ENCODE measurements at places on chromosomes 11 and 22.

DNA sequence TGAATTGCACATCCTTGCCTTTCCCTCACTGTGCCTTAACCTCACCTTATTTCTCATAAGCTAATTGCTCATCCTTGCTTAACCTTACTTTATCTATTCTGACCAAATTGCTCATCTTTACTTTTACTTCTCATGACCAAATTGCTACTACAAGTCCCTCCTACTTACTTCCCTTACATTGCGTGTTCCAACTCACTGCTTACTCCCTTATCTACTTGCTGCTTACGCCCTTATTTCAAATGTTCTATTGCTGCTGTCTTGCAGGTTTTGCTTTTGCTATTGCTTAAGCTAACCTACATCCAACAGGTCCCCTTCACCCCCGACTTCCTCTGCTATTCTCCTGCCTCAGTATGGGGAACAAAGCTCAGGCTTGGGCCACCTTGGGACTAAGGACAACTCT lies 8.0 kb downstream of the OR8B2 start:
- no peak for DNase-seq

DNA sequence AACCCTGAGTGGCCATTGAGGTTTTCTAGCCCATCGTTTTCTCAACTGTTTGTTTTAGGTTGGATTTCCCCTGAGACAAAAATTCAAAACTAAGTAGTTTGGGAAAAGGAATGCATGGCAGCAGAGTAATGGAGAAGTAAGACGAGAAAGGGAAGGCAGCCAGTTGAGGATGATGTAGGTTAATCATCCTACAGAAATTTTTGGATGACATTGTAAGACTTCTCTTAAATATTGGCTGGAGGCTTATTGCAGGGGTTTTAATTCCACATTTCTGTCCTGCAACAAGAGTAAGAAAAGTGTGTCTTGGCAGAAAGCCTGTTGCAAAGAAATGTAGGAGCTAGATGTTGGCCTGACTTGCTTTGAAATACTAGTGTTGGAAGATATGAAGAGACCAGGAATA lies 308.8 kb downstream of the LUZP2 start:
- no peak for DNase-seq

- no peak for DNase-seq
These were observed 13.0 kb upstream of the CKAP5 start for GRCh38 chr11:46858920-46859546.

- peak; percentile 63 for DNase-seq
These were observed 27.1 kb downstream of the ARAP1 start for GRCh38 chr11:72724851-72725723.

GRCh38 chr11:118924591-118925585 lies 838 bp downstream of the BCL9L start:
- peak; percentile 84 for DNase-seq

DNA sequence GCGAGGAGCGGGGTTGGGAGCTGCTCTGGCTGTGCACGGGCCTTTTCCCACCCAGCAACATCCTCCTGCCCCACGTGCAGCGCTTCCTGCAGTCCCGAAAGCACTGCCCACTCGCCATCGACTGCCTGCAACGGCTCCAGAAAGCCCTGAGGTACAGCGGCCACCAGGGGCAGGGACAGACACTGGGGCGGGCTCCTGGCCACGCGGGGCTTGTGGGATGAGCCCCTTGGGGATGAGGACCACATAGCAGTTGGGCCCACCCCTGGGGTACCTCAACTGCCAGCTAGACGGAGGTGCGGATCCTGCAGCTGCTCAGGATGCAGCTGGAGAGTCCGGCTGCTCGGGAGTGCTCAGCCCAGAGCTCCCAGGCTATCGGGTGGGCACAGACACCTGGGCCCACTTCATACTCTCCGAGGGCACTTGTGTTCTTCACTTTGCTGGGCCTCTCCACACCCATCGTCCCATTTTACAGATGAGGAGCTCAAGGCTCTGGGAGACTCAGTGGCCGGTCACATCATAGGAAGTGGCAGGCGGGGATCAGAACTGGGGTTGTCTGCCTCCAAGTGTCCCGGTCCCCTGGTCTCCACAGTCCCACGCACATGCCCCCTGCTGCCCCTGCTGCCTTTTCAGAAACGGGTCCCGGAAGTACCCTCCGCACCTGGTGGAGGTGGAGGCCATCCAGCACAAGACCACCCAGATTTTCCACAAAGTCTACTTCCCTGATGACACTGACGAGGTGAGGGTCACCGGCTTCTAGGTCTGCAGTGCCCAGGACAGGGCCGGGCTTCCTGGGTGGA lies 77.6 kb downstream of the MYO7A start:
- peak; percentile 10 for DNase-seq

DNA sequence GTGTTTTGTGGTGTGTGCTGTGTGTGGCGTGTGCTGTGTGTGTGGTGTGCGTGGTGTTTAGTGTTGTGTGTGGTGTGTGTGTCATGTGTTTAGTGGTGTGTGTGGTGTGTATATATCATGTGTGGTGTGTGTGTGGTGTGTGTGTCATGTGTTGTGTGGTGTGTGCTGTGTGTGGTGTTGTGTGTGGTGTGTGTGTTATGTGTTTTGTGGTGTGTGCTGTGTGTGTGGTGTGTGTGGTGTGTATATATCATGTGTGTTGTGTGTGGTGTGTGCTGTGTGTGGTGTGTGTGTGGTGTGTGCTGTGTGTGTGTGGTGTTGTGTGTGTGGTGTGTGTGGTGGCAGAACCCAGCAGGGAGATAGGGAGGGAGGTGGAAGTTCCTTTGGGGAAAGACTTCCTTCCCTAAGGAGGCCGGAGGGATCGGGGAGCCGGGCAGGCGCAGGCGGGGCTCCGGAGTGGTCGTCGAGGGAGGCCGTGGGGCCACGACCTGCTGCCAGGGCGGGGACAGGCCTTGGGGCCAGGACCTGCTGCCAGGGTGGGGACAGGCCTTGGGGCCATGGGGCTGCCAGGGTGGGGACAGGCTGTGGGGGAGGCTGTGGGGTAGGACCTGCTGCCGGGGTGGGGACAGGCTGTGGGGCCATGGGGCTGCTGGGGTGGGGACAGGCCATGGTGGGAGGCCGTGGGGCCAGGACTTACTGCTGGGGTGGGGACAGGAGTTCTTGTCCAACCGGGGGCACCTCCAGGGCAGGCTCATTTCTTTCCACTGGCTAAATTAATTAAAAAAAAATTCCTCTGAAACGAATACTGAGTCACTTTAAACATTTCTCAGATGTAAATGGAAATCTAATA lies 15.2 kb downstream of the PIM3 start:
- DNase-seq: no peak

DNA sequence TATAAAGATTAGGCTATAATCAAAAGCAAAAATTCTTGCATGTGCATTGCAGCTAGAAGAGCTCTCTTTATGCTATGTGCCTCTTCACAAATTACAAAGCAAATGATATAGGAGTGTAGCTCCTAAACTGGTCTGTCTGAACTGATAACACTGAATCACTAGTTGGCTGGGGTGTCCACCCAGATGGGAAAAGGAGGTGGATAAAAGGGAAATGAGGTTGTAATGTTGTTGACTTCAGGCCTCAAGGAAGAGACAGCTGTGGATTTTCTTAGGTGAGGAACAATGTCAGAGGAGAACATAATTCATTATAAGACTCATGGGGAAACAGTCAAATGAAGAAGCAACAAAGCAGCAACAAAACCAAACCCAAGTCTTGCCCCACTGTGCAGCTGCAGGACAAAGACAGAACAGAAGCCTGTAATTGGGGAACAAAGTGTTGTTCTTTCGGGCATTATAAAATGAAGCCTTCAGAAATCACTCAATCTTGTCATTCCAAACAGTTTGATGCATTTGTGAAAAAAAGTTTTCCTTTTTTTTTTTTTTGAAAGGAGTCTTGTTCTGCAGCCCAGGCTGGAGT lies 130.1 kb upstream of the DDI1 start:
- no peak for DNase-seq

GRCh38 chr11:33633251-33634003 lies 67.2 kb downstream of the C11orf91 start:
- DNase-seq: no peak

DNA sequence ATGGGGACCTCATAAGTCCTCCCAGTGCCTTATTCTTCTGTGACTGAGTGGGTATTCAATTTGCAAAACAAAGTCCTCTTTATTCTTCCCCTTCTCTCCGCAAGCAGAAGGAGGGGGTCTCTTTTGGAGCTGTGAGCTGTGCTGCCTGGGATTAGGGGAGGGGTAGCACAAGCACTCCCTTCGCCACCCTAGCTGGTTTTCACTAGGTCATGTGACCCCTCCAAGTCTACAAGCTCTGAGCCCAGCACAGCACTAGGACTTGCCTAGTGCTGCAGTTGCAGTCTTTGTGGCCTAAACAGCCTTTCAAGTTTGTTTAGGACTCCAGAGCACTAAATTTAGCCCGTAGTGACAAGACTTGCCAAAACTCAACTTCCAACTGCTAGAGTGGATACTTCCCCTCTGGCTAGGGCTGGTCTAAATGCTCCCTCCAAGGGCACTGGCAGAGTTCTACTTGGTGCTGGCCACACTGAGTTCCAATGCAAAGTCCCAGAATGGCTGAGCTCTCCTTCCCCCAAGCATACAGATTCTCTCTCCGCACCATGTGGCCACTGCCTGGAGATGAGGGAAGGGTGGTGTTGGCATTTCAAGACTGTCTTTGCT lies 25.4 kb downstream of the TAF1D start:
- DNase-seq: no peak

- DNase-seq: no peak
These were observed 167.1 kb downstream of the ETS1 start for GRCh38 chr11:128420265-128420664.

GRCh38 chr22:42544686-42545085 lies 9.1 kb upstream of the SERHL2 start:
- no peak for DNase-seq

- DNase-seq: no peak
These were observed 59.3 kb downstream of the GGTLC2 start for GRCh38 chr22:22703715-22704114.

- DNase-seq: no peak
These were observed 11.3 kb upstream of the APOL4 start for GRCh38 chr22:36212901-36213300.

DNA sequence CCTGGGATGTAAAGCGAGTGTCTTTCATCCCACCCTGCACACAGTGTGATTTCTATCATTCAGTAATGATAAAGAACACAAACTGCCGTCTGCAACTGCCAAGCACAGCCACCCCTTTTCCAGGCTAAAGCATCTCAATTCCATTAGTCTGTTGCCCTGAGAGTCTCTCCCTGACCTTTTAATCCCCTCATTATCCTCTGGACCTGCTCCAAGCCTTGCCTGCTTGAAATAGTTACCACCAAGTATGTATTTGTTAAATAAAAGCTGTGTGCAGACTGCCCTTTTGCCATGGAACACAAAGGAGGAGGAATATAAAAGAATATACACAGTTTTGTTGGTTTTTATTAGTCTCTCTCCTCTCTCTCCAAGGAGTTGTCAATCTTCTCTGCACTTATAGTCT lies 13.0 kb downstream of the GRAP2 start:
- DNase-seq: no peak

- DNase-seq: no peak
These were observed 125.5 kb upstream of the MTMR2 start for GRCh38 chr11:96049426-96049825.

DNA sequence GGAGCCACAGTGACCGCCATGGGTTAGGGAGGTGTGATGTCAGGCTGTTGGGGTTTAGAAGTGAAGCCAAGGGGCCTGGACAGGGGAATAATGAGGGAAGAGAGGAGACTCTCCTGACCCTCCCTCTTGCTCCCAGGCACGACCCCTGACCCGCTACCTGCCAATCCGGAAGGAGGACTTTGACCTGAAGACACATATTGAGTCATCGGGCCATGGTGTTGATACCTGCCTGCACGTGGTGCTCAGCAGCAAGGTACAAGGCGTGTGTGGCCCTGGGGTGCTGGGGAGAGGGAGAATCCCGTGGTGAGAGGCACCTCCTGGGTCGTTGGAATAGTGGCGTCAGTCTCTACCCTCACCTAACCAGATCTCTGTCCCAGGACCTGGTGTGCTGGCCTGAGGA lies 29.5 kb downstream of the TREH start:
- no peak for DNase-seq

- DNase-seq: no peak
These were observed at the start of gene MS4A15 for GRCh38 chr11:60756307-60757032. MS4A15 (plus strand) TSS chr11:60756867; CDS start chr11:60763734, 6,867 bp downstream.

- no peak for DNase-seq
These were observed 48.9 kb upstream of the TBCEL start for GRCh38 chr11:120974965-120975364.

Data from GM12891 (cell line).